ENCODE measurements at places on chromosomes 16 and 17. TPM values are rescaled to one million over a fixed set of nuclear protein-coding genes. Genes with fewer than 3 reads are reported as not detected.

GRCh38 chr17:41689497-41690299 is 1.0 kb downstream of the EIF1 start:
- no peak for DNase-seq

Gene CHST6
- 1.7 TPM for total RNA-seq

DNA sequence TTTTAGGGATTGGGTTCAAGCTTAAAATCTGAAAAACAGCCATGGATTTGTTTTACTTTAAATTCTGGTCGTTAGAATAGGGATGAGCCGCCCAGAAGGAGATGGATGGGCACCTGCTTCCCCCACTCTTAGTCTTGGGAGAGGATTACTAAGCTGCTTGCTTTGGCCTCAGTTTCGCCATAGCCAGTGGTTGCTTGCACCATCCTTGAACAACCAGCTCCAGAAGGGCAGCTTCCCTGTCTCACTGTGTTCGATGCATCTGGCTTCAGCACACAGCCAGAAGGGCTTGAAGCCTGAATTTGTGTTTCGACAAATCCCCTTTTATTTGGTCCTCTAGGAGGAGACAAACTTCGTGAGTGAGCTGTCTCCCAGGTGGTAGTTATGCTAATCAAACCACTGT is 7.1 kb downstream of the CYB5D2 start:
- no peak for DNase-seq

DNA sequence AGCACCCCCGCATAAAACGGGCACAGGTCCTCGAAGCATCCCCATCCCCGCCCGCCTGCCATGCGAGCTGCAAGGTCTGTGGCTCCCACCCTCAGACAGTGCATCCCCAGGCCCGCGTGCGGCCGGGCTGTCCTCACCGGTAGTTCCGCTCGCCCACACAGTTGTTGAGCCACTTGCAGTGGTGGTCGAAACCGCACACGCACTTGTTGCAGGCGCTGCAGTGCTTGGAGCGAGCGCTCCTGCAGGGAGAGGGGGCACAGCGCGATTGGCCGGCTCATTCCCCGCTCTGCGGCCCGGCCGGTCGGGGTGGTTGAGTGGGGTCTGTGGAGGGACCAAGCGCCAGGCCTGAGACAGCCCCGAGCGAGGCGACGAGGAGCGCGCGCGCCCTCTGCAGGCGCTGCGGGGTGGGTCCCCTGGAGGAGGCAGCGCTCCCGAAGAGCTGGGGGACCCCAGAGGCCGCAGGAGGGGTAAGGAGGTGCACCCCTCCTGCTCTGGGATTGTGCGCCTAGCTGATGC is 6.0 kb upstream of the TPPP3 start:
- DNase-seq = no peak

Data from urinary bladder (tissue), 4 donors.